DMS 273 treated with DMSO at 0.1 percent for 48 hours (cell line): ENCODE measurements at places on chromosomes 6 and 20.

- no peak for DNase-seq
Observed at GRCh38 chr20:52496191-52496590, 304.6 kb upstream of the ZFP64 start.

DNA sequence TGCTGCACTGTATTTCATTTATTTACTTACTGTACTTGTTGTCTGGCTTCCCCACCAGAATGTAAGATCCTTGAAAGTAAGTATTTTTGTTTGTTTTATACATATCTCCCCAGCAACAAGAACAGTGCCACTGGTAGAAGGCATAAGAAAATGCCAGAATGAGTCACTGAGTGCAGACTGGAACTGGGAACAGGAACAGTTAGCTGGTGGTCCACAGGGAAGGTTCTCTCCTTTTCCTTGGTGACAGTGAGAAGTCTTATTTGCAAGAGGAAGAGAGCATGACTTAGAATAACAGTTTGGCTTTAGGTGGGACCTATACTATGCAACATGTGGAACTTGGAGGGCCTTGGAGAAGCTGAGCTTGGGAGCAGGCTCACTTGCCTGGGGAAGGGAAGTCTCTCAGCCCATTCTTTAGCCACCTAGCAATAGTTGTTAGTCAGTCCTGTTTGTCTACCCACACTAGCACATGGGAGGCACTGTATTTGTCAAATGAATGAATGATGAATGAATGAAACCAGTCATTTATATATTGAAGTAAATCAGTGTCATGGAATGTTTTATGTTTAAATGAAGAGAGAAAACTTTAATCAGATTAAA is 203.5 kb downstream of the KCNQ5 start:
- no peak for DNase-seq

DNA sequence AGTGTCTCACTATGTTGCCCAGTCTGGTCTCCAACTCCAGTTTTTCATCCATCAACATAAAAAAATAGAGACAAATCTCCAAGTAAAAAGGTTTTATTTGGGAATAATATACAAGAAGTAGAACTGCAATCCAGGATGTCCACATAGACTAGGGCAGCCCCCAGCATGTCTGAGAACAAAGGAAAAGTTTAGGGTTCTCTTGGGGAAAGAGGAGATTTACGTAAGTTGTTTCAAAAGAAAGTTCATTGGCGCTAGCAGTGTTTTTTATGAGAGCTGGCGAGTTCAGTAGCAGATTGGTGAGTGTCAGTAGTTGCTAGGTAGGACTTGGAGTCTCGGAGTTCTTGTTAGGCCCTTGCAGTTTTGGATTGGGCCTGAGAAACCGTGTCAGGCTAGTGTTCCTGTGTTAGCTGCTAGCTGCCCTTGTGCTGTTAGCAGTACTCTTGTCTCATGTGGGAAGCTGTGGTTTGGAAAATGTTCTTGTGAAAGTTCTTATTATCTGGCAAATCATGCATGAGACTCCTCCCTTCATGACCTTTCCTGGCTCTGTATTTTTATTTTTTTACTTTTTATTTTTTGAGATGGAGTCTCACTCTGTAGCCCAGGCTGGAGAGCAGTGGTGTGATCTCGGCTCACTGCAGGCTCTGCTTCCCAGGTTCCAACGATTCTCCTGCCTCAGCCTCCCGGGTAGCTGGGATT is 24.7 kb downstream of the TTLL9 start:
- DNase-seq, result peak; percentile 94

DNA sequence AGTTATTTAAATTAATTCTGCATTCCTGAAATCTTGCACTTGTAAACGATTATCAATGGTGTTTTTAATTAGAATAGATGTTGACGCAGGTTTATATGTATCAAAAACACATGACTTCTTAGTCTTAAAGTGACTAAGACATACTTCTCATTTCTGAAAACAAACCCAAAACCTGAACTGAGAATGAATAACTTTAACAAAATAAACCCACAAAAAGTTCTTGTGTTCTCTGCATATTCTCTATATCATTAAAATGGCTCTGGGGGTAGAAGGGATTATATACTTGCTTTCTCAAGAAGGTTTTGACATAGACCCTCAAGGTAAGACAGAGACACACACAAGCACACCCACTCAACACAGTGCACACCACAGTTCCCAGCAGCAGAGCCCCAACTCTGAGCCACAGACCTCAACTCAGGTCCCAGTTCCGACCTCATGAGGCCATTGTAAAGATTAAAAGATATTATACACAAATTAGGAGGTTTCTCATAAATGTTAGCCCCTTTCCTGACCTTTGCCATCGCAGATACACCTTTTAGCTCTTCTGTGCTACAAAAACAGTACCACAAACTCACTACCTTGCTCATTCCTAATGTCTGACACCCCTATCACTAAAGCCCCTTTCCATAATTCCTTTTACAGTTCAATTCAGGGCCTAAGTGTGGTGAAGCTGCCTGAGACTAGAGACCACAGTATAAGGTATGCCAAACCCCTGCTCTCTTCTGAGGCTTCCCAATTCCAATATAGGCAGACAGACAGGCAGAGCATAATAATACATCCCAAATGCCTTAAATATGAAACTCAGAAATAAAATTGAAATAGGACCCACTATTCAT is 267.8 kb downstream of the PTPRK start:
- no peak for DNase-seq
